ENCODE measurements at places on chromosomes 6 and 20.

- no peak for DNase-seq
Observed at GRCh38 chr20:14879020-14879697, 541.7 kb upstream of the FLRT3 start.

DNA sequence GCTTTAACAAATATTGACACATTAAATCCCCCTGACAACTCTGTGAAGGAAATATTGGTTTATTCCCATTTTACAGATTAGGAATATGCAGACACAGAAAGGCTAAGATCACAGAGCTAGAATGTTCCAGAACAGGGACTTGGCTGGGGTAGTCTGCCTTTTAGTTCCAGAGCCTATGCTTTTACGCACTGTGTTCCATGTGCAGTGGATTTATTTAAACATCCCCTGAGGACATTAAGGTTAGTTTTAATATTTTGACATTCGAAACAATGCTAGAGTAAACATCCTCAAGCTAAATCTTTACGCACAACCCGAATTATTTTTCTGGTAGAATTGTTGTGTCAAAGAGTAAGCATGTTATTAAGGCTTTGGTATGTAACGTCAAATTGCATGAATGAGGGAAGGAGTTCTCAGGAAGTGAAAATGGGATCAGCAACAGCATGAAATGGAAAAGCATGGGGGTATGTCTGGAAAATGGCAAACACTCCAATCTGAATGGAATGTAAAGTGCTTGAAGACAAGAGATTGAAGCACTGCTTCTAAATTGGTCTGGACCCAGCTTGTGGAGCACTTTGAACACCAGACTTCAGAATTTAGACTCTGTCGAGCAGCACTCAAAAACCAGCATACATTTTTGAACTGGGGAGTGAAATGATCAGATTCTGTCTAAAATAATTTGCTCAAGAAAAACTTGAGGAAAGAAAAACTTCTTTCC is 429.9 kb downstream of the CD83 start:
- DNase-seq: no peak

- DNase-seq: no peak
Observed at GRCh38 chr6:15472621-15473020, 190.2 kb downstream of the DTNBP1 start.

DNA sequence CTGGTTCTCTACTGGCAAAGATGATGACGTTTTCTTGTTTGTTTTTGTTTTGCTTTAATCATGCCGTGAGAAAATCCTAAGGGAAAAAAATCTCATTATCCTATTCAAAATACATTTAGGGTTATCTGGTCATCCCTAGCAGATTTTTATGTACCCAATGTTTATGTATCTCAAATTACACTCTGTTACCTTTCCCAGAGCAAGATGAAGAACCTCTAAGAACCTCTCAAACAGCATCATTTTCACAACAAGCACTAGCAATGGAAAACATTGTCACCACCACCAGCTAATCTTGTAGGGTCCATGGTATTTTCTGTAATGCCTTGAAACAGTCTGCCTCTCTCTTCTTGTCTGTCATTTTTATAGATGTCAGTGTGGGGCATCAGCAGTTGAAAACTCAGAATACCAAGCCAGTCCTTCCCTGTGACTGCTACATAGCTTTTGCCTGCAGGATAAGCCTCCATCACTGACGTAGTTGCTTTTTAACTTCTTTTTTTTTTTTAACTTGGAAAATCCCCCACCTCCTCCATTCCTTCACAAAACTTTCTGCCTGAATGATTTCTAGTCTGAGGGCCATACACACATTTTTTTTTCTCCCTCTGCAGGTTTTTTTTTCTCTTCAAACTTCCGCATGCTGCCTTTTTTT is 2.4 kb upstream of the SNAP25 start:
- DNase-seq: no peak

GRCh38 chr20:31996996-31997395 is 13.2 kb upstream of the CCM2L start:
- DNase-seq: no peak

- DNase-seq: no peak
Observed at GRCh38 chr20:25079171-25079570, 2.8 kb downstream of the VSX1 start.

- peak; percentile 66 for DNase-seq
Observed at GRCh38 chr6:44078827-44079671, 48.2 kb downstream of the MRPL14 start.

- no peak for DNase-seq
Observed at GRCh38 chr6:151186804-151187330, 52.9 kb upstream of the AKAP12 start.

GRCh38 chr6:70531133-70531532 is 35.6 kb upstream of the SDHAF4 start:
- no peak for DNase-seq

DNA sequence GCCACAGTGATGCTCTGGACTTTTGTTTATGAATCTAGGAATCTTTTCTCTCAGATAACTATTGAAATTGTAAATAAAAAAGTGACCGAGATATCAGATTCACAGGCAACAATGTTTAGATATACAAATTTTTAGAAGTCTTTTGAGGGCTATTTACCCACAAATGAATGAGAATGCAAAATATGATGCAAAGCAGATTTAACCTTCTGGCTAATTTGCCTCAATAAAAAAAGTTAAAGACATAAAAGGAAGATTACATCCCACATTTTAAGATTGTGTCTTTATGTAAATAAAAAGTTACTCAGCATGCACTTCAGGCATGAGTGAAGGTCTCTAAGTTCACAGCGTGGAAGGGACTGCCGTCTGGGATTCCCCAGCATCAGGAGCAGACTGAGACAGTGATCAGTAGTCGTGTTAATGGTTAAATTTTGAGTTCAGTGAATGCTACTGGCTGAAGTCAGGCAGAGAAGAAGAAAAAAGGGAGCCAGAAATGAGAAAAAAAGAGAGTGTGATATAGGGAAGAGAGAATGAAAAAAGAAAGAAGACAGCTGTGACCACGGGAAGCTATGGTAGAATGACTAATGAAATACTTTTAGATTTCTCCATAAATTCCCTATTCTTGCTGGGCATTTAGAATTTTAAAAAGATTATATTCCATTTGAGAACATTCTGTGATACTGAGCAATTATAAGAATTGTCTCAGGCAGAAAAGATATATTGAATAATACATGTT is 93.6 kb downstream of the MYB start:
- DNase-seq: no peak

DNA sequence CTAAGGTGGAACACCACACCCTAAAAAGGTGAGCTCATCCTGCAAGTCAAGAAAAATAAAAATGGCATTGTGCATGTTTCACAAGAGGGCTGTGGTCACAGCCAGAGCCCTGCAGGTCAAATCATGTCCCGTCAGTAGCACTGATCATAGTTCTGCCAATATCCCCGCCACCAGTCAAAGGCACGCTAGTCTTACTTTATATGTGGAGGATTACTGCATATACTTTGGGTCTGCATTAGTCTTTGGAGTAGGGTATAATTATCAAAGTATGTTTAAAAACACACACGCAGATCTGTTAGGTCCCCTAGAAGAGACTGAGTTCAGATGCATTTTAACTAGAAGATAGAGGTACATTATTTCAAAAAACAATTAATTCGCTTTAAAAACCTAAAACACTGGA is 1.8 kb downstream of the PERP start:
- DNase-seq: no peak

GRCh38 chr6:130421585-130421984 is 55.8 kb downstream of the TMEM200A start:
- no peak for DNase-seq

- no peak for DNase-seq
Observed at GRCh38 chr20:50421356-50422340, 88.5 kb upstream of the PTPN1 start.
